Hypothalamus (tissue), 51 donors: ENCODE measurements at places on chromosomes 7 and 10.

DNA sequence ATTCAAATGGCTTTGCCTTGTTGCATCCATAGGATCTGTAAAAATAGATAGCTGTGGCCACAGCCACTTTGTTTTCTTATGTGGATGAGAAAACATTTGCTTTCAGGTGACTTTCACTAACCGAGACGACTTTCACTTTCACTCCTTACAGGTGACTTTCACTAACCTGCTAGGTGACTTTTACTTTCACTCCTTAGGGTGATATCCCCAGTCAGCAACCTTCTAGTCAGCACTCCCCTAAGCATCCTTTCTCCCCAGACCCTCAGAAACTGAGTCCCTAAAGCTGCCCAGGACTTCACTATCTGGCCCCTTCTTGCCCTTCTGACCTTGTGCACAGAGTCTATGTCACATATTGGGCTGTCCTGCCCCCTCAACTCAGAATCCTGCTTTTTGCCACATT lies 177.5 kb downstream of the RELN start:
- no peak for DNase-seq

DNA sequence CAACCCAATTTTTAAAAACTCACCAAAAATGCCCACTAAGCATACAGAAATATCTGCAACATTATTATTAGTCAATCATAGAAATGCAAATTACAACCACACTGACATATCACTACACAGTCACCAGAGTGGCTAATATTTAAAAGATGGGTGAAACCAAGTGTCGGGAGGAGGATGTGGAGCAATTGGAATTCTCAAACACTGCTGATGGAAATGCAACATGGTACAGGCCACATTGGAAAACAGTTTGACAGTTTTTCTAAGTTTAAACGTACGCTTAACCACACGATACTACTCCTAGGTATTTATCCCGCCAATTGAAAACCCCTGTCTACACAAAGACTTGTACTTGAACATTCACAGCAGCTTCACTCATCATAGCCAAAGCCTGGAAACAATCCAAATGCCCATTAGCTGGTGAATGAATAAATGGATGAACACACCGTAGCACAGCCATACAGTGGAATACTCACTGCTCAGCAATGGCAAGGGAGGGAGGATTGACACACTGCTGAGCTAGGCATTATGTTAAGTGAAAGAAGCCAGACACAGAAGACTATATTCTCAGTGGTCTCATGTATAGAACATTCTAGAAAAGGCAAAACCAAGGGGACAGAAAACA lies 16.3 kb downstream of the GCK start:
- DNase-seq: no peak

GRCh38 chr10:78166261-78166660 lies 132.6 kb downstream of the RPS24 start:
- no peak for DNase-seq

DNA sequence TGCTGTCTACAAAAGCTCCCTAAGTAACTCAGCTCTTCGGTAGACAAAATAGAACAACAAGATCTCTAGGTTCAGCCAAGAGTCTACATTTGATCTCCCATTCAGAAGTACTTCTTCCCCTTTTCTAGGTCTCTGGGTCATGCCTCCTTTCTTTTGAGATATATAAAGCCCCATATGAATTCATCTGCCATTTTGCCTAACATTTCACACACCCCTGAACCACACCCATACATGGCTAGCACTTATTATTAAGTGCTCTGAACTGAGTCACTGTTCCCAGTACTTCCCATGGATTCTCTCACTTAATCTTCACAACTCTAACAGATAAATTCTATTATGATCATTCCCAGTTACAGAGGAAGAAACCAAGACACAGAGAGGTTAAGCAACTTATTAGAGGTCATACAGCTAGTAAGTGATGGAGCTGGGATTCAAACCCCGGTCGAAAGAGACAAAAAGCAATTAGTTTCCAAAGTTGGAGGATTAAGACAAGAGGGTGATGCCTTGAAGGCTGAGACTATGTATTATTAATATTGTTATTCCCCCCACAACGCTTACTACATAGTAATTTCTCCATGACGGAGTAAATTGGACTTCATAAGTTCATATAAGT lies 17.3 kb downstream of the MYOF start:
- DNase-seq: no peak

GRCh38 chr7:2520131-2520760 lies 672 bp downstream of the LFNG start:
- no peak for DNase-seq

GRCh38 chr10:73781548-73781878 lies 335 bp upstream of the CHCHD1 start:
- no peak for DNase-seq

DNA sequence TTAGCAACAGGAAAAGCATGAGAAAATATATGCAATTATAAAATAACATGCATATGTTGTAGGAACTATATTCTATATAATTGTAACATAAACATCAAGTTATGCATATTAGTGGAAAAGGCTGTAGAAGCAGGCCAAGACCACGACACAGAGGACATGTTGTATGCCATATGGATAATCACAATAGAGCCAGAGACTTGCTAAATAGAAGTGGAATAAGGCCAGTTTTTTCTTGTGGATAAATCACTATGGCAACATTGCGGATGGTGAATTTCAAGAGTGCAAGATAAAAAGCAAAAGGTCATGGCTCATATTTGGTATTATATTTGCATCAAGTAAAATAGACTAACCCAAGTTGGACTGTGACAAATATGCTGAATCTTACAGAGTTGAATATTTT lies 93.0 kb downstream of the PCDH15 start:
- no peak for DNase-seq

DNA sequence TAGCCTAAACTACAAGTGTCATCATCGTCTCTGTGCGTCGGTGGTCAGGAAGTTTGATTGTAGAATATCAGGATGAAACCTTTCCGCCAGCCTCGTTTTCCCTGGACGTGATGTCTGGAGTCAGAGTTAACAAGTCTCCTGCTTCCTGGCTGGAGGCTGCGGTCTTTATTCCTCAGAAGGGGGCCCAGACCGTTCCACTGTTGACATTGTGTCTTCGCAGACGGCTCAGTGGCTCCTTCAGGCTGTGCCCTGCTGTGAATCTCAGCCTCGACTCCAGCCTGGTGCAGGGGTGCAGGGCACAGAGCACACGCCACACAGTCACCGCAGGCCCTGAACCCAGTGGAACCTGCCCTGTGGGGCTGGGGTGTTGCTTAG lies 37.2 kb upstream of the INSIG1 start:
- DNase-seq: no peak

- DNase-seq: no peak
Observed at GRCh38 chr7:155584763-155585531, 38.6 kb upstream of the CNPY1 start.

DNA sequence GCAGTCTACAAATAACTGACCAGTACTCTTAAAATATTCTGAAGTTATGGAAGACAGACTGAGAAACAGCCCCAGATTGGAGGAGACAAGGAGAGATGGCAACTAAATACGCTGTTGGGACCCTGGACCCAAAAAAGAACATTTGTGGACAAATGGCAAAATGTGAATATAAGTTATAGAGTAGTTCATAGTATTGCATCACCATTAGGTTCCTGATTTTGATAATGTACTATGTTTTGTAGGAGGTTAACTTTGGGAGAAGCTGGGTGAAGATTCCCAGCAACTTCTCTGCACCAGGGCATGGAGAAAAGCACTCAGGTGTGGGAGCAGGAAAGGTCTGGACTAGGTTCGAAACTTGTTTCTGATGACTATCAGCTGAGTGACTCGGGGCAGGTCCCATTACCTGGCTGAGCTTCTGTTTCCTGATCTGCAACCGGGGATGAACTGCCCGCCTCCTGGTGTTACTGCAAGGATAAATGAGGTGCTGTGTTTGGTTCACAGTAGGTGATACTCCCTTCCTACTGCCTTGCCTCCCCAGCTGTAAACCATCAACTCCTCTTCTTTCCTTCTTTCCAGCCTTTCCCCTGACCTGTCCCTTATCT lies 48.2 kb downstream of the EEPD1 start:
- DNase-seq: no peak

DNA sequence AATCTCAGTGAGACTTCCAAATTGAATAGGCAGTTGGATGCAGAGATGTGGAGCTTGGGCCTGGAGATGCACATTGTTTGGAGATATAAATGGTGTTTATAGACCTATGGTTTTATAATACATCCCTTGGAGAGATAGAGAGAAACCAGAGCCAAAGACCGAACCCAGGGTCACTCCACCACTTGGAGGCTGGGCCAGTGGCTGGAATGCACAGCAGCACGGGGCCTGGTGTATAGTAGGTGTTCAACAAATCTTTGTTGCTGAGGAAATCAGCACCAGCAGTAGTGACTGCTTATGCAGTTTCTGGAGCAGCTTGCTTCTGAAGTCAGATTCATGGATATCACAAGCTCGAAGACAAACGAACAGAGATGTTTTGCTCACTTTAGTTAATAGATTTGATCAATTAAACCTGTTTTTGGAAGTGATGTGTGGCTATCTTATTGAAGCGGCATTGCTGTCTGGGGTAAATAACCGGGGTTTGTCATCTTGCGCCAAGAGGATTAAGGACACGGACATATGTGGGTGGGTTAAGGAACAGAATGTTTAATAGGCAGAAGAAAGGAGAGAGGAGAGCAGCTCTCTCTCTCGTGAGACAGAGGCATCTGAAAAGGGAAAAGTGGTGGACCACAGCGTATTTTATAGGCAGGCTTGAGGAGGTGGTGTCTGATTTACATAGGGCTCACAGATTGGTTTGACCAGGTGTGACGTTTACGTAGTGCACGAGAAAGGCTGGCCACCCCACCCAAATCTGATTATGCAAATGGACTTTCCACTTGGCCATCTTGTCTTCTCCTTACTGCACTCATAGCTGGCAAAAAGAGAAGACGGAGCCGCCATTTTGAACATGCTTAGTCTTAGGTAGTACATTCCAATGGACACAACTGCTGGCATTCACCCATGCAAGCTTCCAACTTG lies 11.1 kb downstream of the RBP4 start:
- DNase-seq: no peak

- no peak for DNase-seq
Observed at GRCh38 chr7:142337054-142338001, 79.5 kb upstream of the PRSS58 start.

- no peak for DNase-seq
Observed at GRCh38 chr10:11414314-11415038, 197.0 kb downstream of the USP6NL start.

DNA sequence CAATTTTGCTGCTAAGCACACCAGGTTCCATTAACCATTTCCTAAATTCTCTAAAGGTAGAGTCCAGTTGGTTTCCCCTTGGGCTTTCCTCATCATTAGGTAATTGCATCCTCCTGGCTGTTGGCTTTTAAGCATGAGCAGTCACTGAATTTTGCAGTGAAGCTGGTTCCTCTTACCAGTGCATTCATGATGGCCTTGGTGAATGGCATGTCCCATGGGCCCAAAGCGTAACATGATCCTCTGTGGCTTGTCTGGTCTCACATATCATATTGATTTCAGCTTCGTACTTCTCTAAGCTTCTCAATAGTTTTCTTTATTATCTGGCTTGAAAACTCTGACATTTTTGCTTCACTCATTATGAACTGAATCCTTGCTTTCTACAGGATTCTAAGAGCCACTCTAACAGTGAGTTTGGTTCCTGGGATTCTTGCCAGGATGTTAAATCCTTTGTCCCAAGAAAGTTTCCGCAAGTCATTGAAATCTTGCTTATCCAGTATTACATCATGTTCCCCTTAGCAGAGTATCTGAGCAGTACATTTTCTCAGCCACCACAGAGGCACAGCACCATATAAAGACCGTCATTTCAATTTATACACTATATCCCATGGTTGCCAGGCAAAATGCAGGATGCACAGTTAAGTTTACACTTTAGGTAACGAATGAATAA lies 134.2 kb downstream of the PTN start:
- no peak for DNase-seq

DNA sequence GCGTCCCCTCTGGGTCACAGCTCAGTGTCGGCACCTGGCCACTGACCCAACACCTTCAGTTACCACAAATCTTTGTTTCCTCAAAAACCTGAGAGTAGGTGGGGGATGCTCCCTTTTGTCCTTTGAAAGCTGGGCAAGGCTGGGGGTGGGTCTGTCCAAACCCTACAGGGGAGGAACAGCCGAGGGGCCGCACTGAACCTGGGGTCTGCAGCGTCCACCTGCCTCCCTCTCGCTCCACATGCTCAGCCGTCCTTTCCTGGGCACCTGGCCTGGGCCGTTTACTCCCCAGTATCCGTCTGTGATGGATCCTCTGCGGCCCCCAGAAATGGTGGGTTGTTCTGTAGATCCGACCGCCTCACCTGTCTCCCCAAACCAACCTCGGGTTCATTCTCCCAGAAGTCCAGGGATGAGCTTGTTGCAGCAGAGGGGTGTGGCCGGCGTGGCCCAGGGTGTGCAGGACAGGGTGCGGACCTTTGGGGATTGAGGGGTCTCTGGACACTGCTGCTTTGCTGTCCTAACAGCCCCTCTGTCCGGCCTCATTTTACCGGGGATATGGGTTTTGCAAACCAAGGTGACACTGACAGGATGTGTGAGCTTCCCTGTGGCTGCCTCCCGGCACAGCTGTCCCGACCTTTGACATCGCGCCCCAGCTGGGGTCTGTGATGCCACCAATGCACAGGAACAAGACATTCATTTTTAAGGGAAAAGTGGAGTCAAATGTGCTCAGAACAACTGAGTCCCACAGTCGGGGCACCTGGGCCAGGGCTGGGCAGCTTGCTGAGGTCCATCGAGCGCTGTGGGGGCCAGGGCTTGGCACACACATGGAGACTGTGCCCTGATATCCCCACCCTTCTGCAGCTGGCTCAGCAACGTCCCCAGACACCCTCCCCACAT lies 115.9 kb downstream of the VIPR2 start:
- no peak for DNase-seq

DNA sequence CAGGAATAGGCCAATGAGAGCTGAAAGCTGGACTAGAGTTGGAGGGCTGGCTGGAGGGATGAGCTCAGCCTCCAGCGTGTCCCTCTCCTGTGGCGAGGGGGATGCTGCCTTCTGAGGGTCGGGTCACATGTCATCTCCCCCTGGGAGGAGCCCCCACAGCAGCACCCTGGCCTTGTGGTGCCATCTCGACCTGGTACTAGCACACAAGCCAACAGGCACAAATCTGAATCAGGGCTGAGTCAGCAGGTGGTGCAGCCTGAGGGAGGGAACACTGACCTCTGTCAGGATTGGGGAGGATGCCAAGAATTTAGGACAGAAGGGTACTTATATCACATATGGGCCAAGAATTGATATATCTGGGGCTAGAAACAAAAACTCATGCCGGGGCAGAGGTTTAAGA lies 280.4 kb downstream of the CELF2 start:
- DNase-seq: no peak

GRCh38 chr7:82810558-82811259 lies 352.0 kb downstream of the PCLO start:
- no peak for DNase-seq
